ENCODE measurements at places on chromosomes 11 and 22.
A peak's percentile ranks its signal among the peaks of the same experiment; 100 is the strongest.

DNA sequence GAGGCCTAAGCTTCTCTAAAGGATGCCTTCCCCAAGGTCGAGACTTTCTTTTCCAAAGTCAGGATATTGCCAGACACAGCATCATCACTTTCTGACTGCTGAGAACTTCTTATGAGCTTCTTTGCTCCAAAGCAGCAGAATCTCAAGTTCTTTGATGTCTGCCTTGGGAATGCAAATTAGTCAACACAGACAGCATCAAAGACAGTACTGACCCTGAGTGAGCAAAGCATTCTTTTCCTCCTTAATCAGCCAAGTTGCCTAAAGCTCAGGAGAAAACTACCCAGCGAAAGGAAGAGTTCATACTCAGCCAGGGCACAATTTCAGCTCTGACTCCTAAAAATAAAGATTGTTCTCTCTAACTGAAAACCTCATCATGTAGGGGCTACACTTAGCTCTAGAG is 98.0 kb downstream of the SLC36A4 start:
- DNase-seq, result no peak

- DNase-seq, result no peak
Measured at GRCh38 chr11:123362186-123362585, 67.9 kb upstream of the GRAMD1B start.

DNA sequence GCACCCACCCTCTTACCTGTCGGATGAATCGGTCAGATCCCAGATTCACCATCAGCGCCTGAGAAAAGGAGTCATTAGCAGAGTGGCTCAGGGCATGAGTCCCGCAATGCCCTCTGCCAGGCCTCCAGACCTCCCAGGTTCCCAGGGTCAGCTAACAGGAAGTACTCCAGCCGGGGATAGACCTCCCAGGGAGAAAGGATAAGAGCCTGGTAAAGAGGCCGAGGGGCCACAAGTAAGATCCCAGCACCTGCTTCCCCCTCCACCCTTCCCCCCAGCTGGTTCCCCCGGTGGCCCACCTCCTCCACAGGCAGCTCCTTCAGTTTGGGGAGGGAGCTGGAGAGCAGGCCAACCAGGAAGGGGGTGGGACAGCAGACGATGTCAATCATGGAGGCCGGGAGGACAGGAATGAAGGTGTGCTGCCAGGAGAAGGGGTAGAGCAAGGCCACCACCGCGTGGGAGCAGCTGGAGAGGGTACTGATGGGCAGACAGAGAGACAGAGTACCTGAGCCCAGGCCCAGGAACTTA is 16.4 kb downstream of the RPL27A start:
- DNase-seq, result no peak

DNA sequence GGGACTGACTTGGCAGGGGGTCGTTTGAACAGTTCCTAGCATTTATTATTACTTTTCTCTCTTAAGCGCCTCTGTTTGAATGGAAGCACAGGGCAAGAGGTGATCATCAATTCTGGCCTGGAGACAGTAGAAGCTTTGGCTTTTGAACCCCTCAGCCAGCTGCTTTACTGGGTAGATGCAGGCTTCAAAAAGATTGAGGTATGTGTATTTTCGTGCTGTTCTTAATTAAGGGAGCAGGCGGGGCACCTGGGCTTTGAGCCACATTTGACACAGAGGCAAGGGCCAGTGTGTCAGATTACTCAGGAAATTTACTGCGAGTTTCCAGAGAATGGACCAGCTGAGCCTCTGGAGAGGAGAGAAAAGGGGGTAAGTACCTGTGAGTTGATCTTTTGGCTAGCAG is 102.4 kb upstream of the SORL1-AS1 start:
- no peak for DNase-seq

DNA sequence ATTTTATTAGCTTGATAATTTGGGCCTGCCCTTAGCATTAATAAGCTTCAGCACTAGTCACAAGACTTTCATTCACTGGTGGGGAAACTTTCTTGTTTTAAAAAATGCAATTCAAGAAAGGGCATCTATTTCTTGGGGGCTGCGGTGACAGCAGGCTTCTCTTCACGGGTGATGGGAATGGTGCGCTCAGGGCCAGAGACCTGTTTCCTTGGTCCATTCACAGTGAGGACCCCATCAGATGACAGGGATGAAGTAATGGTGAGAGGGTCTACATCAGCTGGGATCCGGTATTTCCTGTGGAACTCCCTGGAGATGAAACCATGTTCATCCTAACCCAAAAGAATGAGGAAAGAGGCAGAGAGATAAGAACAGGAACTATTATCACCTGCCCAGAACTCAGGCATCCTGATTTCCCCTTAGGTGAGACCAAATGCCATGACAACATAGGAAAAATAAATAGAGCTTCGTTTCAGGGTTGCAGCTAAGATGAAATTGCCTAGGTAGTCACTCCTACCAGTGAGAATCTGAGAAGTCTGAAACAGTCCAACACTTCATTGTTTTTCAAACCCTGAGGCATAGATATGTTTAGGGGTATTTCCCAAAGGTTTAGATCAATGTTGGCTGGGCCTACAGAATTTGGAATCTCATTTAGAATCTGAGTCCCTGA is 2.8 kb downstream of the CRYAB start:
- no peak for DNase-seq

- no peak for DNase-seq
Measured at GRCh38 chr11:130099356-130099755, 29.7 kb downstream of the APLP2 start.

- DNase-seq, result no peak
Measured at GRCh38 chr11:96744697-96745096, 354.9 kb downstream of the JRKL start.

- DNase-seq, result no peak
Measured at GRCh38 chr11:20474882-20475517, 87.5 kb downstream of the PRMT3 start.

GRCh38 chr22:36595940-36596339 is 67.0 kb upstream of the EIF3D start:
- no peak for DNase-seq

DNA sequence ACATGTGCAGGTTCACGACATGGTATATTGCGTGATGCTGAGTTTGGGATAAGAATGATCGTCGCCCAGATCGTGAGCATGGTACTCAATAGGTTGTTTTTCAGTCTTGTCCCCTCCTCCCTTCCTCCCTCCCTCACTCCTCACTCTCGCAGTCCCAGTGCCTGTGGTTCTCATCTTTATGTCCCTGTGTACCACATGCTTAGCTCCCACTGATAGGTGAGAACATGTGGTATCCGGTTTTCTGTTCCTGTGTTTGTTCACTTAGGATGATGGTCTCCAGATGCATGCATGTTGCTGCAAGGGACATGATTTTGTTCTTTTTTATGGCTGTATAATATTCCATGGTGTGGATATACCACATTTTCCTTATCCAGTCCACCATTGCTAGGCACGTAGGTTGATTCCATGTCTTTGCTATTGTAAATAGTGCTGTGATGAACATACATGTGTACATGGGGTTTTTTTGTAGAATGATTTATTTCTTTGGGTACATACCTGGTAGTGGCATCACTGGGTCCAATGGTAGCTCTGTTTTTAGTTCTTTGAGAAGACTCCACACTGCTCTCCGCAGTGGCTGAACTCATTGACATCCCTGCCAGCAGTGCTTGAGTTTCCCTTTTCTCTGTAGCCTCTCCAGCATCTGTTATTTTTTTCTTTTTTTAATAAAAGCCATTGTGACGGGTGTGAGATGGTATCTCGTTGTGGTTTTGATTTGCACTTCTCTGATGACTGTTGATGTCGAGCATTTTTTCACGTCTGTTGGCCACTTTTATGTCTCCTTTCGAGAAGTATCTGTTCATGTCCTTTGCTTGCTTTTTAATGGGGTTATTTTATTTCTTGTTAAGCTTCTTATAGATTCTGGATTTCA is 16.4 kb downstream of the ZBED4 start:
- no peak for DNase-seq

DNA sequence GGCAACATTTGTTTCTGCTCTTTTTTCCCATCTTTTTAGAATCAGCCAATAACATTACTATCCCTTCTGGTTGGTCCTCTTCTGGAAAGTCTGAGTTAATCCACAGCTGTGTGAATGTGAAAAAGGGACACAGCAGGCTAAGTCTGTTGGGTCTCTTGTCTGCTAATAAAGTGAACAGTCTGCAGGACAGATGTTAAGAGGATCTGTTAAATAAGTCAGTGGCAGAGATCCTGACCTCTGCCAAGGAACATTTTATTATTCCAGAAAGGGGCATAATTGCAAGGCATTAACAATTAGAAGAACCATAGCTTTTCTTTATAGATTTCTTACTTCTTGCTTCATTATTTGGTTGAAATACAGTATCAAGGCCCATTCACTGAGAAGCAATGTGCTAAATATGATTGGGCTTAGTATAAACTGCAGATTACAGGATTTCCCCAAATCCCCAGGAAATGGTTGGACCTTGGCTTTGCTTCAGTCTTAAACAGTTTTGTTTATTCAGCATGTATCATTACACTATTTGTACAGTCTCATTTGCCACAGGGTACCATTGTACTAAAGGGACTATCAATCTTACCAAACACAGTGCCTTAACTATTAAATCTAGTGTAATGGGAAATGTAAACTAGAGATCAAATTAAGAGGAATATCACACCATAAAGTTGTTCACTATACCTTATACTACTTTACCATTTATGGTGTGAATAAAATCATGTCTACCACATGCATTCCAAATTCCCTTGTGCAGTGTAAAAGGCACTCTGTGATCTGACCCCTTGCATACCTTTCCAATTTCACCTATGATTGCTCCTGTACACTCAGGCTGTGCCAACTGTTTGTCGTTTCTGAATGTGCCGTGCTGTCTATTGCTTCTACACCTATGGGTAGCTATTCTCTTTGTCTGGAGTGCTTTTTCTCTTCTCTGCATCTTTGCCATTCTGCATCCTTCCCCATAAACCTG is 274.0 kb downstream of the SOX6 start:
- DNase-seq, result peak; percentile 12

DNA sequence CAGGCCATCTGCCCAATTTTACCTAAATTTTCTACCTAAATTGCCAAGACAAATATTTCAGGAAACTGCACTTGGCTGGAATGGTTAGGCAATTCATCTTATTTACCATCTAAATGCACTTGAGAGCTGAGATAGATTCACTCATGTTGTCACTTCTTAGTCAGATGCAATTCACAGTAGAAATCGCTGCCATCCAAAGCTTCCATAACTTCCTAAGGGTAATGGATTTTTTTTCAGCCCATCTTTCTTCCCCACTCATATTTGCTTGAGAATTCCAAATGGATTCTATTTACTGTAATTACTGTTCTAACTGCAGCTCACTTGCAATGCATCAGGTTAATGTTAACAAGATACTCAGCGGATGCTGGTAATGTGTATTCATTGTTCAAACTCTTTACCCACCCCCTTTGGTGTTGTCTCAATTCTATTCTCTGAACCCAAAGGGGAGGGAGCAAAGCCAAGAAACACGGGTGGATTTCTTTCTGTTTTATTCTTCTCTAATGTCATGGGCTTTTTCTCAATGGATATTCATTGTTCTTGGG is 96.0 kb downstream of the TENM4 start:
- DNase-seq, result no peak

GRCh38 chr11:47924184-47924691 is 56.1 kb upstream of the PTPRJ start:
- DNase-seq, result no peak

DNA sequence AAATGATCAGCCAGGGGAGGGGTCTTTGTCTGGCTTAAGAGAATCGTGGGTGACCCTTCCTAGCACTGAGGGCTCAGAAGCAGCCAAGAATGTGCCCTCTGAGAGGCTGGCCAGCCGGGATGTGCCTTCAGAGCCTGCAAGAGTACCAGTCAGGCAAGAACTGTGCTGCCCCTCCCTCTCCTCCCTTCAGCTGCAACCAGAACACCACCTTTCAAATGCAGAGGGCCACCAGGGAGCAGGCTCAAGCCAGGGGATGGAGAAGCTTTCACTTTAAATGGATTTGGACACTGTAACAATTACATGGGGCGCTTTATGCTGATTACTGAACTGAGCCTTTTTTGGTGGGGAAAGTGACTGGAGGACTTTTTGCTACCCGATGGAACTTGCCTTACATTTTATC is 44.9 kb upstream of the TENM4 start:
- no peak for DNase-seq

DNA sequence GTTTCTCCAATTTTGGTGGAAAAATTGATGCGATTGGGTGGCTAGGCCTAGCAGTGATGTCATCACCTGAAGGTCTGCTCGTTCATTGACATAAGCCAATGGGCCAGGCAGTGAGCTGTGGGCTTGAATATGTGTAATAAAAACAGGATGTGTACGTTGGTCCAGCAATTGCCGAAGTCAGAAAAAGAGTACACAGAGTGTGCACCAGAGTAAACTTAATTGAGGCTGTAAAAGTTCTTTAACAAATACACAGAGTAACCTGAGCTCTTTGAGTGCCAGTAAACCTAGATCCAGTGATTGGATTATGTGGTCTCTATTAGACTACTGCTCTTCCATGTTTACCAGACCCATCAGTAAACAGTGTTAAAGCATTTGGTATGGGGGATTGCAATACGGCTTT is 13.0 kb upstream of the GLYATL1 start:
- DNase-seq, result no peak

DNA sequence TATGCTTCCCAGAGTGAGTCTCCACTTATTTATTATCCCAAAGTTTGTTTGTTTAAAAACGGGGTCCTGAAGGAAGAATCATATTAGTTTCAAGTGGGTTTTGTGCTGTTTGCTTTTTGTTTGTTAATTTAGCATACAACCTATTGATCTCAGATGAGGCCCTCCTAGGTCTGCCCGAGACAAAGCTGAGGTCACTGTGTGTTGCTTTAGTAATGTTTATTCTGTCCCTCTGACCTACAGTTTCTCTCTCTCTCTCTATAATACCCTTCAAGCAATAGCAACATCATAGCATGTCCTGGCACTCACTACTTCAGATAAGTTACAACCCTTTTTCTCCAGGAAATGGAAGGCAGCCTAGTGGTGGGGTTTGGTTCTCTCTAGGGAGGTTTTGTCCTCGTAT is 63.4 kb downstream of the AMOTL1 start:
- DNase-seq, result no peak

GRCh38 chr11:88414385-88414861 is 76.9 kb upstream of the CTSC start:
- no peak for DNase-seq

GRCh38 chr22:45673482-45674175 is 2.0 kb downstream of the ATXN10 start:
- no peak for DNase-seq

DNA sequence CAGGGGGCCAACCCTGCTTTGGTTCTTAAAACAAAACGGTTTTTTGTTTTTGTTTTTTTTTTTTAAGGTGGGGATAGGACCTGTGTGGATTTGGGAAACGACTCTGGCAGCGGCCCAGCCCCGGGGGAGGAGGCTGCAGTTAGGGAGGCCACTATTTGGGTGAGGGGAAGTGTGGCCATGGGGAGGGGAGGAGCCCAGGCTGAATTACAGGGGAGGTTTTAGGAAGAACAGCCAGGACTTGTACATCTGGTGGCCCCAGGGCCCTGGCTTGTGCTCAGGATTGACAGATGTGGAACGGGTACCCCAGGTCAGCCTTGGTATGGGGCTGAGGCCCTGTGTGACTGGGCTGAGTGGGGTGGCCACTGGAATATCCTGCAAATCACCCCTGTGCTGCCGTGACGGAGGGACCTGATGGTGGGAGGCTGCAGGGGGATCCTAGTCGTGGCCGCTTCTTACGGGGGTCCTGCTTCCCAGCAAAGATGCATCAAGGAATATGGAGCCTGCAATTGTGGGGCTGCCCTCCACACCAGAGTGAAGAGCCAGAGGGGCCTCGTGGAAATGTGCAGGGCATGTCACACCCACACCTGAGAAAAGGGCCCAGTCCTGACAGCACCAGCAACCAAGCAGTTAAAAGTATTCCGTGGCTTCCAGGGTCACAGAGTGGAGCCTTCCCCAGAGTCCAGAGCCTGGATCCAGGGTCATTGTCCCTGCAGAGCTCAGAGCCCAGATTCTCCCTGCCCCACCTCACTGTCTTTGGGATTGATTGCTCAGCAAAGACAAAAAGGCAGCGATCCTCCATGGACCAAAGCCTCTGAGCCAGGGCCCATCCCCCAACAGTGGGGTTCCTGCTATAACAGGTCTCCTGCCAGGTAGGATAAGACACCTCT is 55.2 kb upstream of the WNT7B start:
- no peak for DNase-seq

All from WERI-Rb-1 (cell line).